Activated T-helper 17 cell treated with anti-CD3 and anti-CD28 coated beads, Interleukin-2, amount 50 U/mL, for 72 hours (primary cell): ENCODE measurements at places on chromosomes 11 and 22. TPM values are rescaled to one million over a fixed set of nuclear protein-coding genes. Genes with fewer than 3 reads are reported as not detected.

- ATAC-seq, result peak; percentile 70
Measured at GRCh38 chr11:13329670-13330356, 52.2 kb downstream of the BMAL1 start.

GRCh38 chr22:45859231-45860161, 117.5 kb downstream of the WNT7B start:
- ATAC-seq, result no peak

- ATAC-seq, result no peak
Measured at GRCh38 chr22:24727218-24727851, 47.2 kb downstream of the PIWIL3 start.

- ATAC-seq, result no peak
Measured at GRCh38 chr11:131889146-131889577, 518.7 kb downstream of the NTM start.

DNA sequence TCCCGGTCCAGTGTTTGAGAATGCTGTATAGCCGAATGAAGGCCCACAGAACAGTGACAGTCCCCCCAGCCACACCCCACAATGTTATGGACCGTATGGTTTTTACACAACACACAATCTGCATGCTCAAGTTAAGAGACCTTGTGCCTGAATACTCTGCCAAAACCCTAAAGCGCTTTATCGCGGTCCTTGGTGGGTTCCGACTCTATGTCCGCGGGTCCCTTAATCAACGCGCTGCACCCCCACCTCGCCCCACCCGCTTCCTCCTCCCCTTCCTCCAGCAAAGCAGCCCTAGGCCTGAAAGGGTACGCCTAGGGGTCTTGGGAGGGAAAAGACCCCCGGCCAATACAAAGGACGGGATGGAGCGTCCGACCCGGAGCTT, 442 bp downstream of the COPB1 start:
- ATAC-seq, result peak; percentile 50

DNA sequence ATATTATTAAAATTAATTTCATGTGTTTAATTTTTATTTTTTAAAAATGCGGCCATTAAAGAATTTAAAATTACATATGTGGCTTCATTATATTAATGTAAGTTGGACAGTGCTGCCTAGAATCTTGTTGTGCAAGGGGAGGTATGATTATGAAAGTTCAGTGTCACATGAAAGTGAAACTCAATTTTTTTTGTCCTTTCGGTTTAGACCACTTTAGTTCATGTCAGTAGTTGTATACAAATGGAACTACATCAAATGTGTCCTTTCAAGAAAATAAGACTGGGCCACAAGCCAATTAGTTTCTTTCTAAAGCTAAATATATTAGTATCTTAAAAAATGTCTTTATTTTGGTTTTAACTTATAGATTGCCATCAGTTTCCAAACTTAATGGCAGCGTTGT, 35.7 kb downstream of the TBCEL start:
- peak; percentile 67 for ATAC-seq

- no peak for ATAC-seq
Measured at GRCh38 chr11:69013009-69013951, at the start of gene MRGPRF. MRGPRF (minus strand) TSS chr11:69013246; CDS start chr11:69009901, 3,345 bp downstream.

DNA sequence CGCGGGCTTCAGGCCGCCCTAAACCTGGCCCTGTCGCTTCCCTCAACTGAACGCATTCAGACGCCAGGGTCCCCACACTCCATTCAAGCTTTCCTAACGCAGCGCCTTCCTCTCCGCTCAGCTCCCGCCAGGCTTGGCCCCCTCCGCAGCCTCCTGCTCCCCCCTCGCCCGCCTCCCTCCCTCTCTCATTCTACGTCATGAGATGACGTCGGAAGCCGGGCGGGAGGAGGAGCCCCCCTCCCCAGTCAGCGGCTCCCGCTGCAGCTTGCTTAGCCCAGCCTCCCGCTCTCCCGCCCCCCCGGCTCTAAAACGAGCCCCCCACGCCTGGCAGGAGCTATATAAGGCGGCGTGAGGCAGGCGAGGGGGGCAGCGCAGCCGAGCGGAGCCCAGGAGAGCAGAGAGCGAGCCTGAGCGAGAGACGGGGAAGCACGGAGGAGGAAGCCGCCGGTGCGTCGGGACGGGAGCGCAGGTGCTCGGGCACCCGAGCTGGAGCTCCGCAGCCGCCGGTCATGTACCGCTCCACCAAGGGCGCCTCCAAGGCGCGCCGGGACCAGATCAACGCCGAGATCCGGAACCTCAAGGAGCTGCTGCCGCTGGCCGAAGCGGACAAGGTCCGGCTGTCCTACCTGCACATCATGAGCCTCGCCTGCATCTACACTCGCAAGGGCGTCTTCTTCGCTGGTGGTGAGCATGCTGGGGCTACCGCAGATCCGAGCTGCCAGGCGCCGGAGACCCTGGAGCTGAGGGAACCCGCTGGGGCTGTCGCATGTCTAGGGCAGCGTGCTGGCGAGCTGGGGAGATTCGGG, at the start of gene NPAS4:
Gene NPAS4, plus strand, starts transcription at position 365 of the 806 bp plus-strand sequence. Its CDS starts 145 bp downstream, at position 510.
- no peak for ATAC-seq

DNA sequence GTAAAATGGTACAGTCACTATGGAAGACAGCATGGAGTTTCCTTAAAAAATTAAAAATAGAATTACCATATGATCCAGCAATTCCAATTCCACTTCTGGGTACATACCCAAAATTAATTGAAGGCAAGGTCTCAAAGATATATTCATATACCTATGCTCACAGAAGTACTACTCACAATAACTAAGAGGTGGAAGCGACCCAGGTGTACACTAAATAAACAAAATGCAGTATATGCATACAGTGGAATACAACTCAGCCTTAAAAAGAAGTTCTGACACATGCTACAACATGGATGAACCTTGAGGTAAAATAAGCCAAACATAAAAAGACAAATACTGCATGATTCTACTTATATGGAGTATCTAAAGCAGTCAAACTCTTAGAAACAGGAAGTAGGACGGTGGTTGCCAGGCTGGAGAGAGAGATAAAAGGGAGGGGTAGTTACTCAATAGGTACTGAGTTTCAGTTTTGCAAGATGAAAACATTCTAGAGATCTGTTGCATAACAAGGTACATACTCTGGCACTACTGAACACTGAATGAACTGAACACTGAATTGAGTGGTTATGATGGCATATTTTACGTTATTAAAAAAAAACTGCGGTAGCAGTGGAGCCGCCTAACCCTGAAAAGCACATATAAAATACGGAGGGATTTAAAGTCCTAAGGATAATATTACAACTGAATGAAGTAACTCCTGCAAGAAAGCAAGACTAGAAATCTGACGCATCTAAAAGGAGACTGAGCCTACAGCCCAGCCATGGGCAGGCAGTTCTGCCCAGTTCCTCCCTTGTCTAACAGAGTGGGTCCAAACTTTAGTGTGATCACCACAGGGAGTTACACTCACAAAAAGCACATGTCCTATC, 12.8 kb downstream of the DGCR2 start:
- peak; percentile 96 for ATAC-seq

DNA sequence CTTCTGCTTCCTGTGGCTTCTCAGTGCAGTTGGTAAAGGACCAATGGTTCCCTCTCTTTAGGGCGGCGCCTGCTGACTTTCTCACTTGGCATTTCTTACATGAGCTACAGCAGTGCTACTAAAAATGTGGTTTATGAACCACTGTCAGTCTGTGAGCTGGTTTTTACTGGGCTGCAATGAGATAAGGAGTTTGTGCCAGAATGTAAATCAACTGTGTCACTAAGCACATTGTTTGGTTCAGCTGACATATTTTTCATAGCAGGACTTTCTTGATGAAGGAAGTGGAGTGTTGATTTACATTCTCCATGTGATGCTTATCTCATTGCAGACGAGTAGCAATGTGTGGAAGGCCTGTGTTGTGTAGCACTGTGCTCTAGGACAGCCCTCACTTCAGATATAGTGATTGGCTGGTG, 463.3 kb downstream of the SOX6 start:
- ATAC-seq, result no peak

- no peak for ATAC-seq
Measured at GRCh38 chr11:72740060-72740424, 12.2 kb downstream of the ARAP1 start.

- no peak for ATAC-seq
Measured at GRCh38 chr22:36540867-36541642, 12.1 kb upstream of the EIF3D start.

GRCh38 chr11:37442576-37442975, 844.5 kb upstream of the RAG2 start:
- no peak for ATAC-seq

- peak; percentile 90 for ATAC-seq
Measured at GRCh38 chr22:29883045-29883774, at the start of gene MTMR3. MTMR3 (plus strand) TSS chr22:29883174; CDS start chr22:29971060, 87,886 bp downstream.

DNA sequence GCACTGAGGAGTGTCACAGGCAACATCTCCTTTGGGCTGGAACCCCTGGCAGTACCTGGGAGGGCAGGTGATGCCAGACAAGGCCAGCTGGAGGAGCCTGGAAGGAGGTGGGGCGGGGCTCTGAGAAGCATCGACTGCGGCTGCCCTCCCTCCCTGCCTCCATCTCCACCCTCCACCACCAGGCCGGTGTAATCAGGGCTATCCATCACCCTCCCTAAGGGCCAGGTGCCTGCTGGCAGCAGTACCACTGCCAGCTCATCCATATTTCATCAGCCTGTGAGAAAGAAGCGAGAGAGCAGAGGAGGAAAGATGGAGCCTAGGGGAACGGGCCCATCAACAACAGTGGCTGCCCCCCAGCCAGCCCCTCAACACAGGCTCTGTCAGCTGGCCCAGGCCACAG, 51.4 kb upstream of the RASD2 start:
- no peak for ATAC-seq

GRCh38 chr11:125342281-125342930, 153.7 kb downstream of the FEZ1 start:
- ATAC-seq, result no peak

GRCh38 chr11:95968585-95968984, 44.7 kb upstream of the MTMR2 start:
- no peak for ATAC-seq

DNA sequence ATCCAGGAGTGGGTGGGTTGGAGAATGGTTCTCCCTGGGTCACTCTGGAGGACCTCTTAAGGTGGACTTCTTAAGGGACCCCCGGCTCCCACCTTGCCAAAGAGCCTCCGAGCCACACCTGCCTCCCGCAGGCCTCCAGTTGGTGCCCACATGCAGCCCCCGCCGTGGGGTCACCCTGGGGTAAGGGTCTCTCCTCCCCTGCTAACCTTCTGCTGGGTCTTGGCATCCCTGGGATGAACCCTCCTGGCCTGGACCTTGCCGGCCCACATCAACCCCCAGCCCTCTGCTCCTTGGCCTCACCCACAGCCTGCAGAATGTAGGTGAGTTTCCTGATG, 12.5 kb upstream of the MUC6 start:
- ATAC-seq, result no peak

GRCh38 chr11:101083335-101083734, 46.3 kb downstream of the PGR start:
- ATAC-seq, result no peak

- ATAC-seq, result no peak
Measured at GRCh38 chr11:19187833-19188258, 13.9 kb downstream of the CSRP3 start.

DNA sequence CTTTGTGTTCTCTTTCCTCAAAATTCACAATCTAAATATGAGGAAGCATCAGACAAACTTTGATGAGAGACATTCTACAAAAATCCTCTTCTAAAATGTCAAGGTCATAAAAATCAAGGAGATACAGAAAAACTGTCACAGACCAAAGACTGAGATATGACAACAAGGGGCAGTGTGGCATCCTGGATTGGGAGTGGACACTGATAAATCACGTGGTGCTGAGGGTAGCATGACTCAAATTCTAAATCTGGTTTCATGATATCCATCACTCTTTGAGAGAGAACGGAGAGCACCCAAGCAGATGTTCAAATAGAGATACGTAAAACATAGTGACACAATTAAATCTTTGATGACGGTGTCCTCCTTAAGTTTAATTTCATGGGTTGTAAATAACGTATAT, 13.0 kb upstream of the CARD18 start:
- ATAC-seq, result no peak

GRCh38 chr22:25448435-25449051, 115.9 kb upstream of the GRK3 start:
- peak; percentile 64 for ATAC-seq

DNA sequence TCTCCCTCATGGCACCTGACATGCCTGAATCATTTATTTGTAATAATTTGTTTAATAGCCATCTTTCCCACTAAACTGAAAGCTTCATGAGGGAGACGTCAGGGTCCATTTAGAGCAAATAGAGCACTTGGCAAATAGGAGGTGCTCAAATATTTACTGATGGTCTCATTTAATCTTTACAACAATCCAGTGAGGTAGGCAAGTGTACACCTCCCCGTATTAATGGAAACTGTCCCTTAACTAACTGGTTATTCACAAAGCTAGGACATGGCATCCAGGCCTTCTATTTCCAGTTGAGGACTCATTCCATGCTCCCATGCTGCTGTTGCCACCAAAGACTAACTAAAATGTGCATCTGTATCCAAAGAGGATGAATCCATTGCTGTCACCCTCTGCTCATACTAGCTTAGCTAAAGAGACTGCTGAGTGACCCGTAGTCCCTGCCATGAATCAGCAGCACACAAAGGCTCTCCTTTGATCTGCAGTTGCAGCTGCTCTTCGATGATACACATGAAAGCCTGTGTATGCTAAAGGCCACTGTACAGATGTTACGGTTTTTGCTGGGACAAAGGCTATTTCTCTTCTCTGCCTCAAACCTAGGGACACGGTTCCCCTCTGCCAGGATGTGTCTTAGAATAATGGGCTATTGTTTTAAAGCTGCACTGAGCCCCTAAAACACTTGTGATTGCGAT, 82.6 kb downstream of the RAB30 start:
- no peak for ATAC-seq

DNA sequence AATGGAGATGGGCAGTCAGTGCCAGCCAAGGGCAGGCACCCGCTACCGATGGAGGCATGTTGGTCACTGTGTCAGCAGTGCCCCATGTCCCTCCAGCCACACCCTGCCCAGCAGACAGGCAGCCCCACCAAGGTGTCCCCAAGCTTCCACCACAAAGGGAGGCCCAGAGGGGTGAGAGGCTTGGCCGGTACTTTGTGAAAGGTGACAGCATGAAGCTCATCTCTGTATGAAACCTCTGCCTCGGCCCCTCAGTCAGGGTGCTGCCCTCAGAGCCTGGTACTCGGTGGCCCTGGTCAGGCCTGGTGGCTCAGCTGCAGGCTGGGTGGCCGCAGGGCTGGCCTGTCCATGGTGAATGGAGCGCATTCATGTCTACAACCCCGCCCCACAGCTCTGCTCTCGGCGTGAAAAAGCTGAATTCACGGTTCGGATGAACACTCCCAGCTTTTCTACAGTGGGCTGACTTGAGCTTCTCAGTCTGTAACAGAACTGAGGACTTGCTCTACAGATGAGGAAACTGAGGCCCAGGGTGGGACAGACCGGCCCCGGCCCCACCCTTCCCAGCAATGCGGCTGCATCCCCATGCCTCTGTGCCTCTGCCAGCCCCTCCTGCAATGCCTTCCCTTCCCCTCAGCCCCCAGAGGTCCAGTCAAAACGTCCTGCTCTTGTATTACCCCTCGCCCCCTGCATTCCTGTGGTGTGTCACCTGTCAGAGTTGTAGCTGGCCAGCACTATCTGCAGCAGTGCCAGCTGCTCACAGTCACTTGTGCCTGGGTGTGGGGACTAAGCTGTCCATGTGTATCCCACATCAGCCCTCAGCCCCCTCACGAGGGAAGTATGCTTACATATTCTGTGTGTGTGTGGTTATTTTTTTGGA, 27.7 kb downstream of the RSPH14 start:
- no peak for ATAC-seq

GRCh38 chr11:68950762-68951161, 30.0 kb downstream of the MRGPRD start:
- ATAC-seq, result no peak

GRCh38 chr11:30128269-30128932, 102.4 kb upstream of the FSHB start:
- no peak for ATAC-seq

Gene C1QTNF5
- total RNA-seq, result not detected

Gene ELMOD1
- total RNA-seq, result not detected

Gene OR8A1
- not detected for total RNA-seq

Gene KDM4D
- total RNA-seq, result 1.0 TPM

Gene ARHGAP20
- total RNA-seq, result not detected
